ENCODE measurements at places on chromosomes 5 and 9.
A peak's percentile ranks its signal among the peaks of the same experiment; 100 is the strongest.

- no peak for DNase-seq
These were observed 214.3 kb downstream of the ARHGAP26 start for GRCh38 chr5:142984525-142984924.

DNA sequence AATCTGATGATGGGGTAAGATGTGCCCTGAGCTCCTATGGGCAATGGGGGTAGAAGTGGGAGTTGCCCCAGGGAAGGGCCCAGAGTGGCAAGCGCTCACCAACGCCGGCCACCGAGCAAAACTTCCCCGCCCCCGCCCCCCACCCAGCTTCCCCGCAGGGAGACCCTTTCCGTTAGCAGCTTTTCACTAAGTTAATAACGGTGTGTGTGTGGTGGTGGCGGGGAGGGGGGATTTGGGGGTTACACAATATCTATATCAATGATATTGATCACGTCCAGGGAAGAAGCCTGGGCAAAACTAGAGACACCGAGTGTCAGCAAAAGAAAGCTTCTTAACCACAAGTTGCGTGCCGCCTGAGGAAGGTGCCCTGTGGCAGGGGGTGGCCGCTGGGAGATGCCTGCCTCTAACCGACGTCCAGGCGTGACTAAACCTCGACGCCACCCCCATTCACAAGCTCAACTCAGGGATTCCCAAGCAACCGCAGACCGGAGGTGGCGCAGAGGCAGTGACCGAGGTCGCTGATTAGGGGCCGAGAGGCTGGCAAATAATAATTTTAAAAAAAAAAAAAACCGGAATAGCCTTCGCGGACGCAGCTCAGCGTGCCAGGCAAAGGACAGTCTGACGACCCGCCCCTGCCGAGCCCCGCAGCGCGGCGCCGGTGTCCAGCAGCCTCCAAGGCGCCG is 222.6 kb downstream of the MEF2C start:
- no peak for DNase-seq

- DNase-seq = no peak
These were observed 69.8 kb upstream of the IRX4 start for GRCh38 chr5:1952444-1953099.

- DNase-seq = no peak
These were observed 127.6 kb upstream of the PTCH1 start for GRCh38 chr9:95644377-95644776.

DNA sequence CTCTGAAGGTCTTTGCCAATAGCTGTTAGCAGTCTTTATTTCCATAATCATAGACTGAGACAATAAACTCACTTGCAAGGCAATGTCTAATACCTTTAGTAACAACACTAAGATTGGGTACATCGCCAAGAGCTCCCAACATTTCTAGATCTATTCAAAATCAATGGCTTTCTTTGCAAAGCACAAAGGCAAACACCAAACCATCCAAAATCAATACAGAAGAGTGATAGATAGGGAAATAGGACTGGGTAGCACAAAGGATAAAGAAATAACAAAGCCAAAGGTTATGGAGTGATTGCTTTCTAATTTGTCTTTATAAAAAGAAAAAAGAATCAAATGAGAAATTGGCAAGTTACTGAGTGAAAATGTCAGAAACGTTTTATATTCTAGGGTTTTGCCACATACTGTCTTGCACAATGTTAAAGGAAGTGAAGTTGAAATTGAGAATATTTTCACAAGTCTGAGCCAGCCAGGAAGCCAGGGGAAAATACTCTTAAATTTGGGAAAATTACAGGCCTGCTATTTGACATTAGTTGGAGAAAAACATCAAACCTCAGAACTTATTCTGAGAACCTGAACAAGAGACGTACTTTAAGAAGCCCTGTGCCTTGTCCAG is 53.3 kb upstream of the LHFPL2 start:
- no peak for DNase-seq

GRCh38 chr5:158832096-158832685 is 267.5 kb downstream of the EBF1 start:
- DNase-seq = no peak

DNA sequence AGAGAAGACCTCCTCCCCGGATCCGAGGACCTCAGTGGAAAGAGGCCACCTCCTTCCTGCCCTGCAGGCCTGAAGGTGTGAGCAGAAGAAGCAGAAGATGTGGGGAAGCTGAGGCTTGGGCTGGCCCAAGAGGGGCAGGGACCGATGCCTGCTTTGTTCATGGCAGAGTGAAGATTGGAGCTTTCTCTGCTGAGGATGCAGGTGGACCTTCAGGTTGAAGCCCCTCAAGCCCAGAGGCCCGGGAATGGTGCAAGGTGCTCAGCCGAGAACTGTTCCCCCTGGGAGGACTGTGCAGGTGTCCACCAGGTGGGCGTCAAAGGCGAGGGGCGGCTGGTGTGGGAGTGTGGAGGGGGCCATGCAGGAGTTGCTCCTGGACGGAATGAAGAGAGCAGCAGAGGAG is 277.9 kb upstream of the IRX2 start:
- DNase-seq = no peak

DNA sequence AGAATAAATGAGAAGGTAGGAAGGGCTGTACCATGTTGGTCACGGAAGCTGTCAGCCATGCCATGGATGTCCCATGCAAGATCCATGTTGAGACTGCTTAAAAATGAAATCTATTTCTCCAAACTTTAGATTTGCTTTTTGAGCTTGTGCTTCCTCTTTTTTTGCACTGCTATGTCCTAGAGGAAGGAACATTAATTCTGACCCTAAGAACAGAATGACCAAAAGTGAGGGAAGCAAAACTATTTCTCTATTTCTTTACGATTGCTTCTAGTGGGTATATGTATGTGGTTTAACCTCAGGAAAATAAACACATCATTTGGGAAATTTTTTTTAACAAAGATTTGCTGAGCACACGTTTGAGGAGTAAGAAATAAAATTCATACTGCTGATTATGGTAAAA is 84.6 kb downstream of the USP20 start:
- DNase-seq = no peak

GRCh38 chr9:18441261-18441660 is 32.7 kb upstream of the ADAMTSL1 start:
- no peak for DNase-seq

GRCh38 chr9:98504298-98505282 is 204.1 kb downstream of the GABBR2 start:
- DNase-seq = no peak

GRCh38 chr5:138867011-138867410 is 8.1 kb downstream of the LRRTM2 start:
- no peak for DNase-seq

- DNase-seq = no peak
These were observed 10.0 kb upstream of the SHISAL2B start for GRCh38 chr5:64680289-64680688.

GRCh38 chr9:126763130-126763764 is 41.6 kb upstream of the ZBTB43 start:
- no peak for DNase-seq

DNA sequence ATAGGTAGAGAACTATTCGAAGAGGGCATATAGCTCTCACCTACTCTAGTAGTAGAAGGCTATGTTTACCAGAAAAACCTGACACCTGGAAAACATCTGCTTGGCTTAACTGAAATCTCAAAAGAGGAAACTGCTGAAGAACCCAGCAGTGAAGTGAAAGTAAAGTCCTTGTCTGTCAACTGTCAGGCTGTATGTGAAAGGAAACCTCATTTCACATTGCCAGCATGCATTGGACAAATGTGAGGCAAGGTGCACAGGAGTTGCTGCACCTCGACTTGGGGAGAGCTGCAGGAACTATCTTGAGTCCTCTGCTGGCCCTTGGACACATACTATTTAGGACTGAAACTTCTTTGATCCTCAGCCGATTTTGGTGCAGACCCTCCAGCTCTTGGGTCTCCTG is 53.3 kb downstream of the NREP start:
- DNase-seq = no peak

DNA sequence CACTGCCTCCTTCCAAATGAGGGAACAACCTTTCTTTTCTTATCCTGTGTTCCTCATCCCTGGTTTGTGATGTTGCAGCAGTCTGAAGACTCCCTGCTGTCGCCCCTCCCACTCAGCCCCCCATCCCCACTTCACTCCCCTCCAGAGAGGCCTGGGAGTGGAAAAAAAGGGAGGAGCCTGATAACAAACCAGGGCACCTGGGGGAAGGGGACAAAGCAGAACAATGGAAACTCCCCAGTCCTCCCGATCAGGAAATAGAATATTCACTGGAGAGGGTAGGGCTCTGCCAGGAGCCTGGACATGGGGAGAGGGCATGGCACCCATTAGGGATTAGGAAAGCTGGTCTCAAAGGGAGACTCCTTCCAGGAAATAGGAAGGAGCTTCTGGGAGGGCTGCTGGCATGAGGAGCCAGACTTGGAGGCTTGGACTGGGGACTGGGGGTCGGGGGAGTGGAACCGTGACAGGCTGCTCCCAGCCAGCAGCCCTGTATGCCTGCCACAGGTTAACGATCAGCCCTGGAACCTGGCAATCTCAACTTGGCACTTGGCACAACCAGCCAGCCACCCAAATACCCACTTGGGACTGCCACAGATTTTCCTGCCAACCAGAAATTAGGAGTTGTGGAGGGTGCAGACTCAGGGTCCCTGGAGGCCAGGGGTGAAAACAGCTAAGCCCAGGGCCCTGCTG is 20.0 kb downstream of the PCDH1 start:
- DNase-seq = no peak

- no peak for DNase-seq
These were observed 161.9 kb upstream of the GAS1 start for GRCh38 chr9:87109231-87109631.

GRCh38 chr5:172008689-172009141 is 2.3 kb upstream of the FBXW11 start:
- DNase-seq = no peak

DNA sequence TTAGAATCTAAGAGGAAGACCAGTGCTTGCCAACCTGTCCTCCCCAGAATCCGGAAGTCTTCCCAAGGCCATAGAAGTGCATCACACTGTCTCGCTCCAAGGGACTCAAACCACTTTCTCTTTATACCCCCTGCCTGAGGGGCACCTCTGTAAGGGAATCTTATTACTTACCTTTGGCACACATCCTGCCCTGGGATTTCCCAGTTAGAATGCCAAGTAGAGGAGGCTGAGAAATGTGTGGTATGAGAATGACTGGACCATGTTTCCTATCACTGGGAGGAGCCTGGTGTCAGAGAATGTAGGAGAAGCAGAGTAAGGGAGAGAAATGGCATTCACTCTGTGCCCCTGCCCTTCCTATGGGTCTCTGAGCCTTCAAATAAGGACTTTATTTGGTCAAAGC is 85.8 kb downstream of the AOPEP start:
- no peak for DNase-seq

- no peak for DNase-seq
These were observed 87.1 kb downstream of the HMHB1 start for GRCh38 chr5:143898916-143899591.

GRCh38 chr9:124869986-124870560 is 8.1 kb downstream of the ARPC5L start:
- DNase-seq = peak; percentile 86

DNA sequence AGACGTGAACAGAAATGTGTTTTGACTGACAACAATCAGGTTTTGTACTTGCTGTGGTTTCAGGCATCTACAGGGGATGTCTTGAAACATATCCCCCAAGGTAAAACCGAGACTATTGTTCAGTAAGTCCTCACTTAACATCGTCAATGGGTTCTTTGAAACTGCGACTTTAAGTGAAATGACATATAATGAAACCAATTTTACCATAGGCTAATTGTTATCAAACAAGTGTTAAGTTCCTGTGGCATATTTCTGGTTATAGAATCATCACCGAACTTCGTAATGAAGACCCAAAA is 16.4 kb upstream of the OMD start:
- no peak for DNase-seq

DNA sequence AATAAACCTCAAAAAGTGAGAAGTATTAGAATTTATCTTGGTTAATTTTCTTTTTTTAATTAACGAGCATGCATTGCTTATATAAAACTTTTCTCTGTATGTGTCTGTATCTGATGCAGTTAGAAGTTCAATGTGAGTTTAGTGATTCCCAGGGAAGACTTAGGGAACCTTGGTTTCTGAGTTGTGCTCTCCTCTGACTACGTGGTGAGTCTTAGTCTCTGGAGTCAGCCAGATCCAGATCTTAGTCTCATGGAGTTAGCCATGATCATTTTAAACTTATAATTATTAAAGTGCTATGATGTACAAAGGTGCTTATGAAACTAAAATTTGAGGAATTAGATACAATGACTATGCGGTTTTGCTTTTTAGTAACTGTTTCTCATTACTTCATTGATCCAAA is 285.3 kb upstream of the DMRT1 start:
- no peak for DNase-seq

DNA sequence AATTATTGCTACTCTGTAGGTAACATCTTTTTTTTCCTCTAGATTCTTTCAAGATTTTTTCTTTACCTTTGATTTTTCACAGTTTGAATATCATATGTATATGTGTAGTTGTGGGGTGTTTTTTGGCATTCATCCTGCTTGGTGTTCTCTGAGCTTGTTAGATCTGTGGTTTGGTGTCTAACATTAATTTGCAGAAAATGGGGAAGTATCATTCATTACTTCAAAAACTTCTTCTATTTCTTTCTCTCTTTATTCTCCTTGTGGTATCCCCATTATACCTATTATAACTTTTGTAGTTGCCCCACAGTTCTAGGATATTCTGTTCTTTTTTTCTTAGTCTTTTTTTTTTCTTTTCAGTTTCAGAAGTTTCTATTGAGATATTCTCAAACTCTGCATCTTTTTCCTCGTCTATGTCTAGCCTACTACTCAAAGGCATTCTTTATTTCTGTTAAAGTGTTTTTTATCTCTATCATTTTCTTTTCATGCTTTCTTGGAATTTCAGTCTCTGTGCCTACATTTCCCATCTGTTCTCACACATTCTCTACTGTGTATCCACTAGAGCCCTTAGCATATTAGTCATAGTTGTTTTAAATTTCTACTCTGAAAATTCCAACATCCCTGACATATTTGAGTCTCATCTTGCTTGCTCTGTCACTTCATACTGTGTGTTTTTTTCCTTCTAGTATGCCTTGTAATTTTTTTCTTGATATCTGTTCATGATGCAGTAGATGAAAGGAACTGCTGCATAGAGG is 60.1 kb upstream of the GNA14 start:
- no peak for DNase-seq

GRCh38 chr5:64688965-64689364 is 1.3 kb upstream of the SHISAL2B start:
- DNase-seq = no peak

- DNase-seq = no peak
These were observed 59.5 kb downstream of the TMEM174 start for GRCh38 chr5:73232266-73233041.

DNA sequence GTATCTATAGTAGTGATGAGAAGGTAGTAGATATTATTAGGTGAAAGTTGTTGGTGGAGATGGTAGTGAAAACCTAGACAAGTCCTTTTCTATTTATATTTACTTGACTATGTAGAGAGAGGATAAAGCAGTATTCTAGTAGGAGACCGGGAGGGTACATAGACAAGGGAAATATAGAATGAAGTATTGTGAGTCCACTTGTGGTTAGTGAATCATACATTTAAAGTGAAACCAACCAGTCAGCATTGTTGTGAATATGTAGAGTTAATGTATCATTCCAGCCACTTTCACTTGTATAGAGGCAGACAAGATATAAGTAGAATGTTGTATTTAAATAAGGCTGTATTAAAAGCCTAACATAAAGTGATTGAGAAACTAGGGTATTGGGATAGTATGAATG is 1711.3 kb upstream of the ACO1 start:
- no peak for DNase-seq

All from kidney capillary endothelial cell (primary cell).